ENCODE measurements at places on chromosomes 7 and 10.

DNA sequence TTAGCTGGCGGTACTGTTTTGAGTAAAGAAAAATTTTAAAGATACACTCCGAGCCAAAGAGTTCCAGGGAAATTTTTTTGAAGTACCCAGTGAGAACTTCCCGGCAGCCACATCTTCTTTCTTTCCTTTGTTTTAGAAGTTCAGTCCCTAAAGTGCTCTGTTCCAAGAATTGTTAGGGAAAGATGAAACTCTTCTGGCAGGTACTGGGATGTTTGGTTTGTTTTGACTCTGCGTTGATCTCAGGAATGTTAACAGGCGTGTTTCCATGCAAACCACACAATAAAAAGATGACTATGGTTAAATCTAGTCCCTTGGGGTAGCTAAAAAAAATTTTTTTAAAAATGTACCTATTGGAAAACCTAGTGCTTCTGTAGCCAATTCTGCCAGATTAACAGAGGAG, 224.7 kb upstream of the PHYHIPL start:
- DNase-seq, result no peak

DNA sequence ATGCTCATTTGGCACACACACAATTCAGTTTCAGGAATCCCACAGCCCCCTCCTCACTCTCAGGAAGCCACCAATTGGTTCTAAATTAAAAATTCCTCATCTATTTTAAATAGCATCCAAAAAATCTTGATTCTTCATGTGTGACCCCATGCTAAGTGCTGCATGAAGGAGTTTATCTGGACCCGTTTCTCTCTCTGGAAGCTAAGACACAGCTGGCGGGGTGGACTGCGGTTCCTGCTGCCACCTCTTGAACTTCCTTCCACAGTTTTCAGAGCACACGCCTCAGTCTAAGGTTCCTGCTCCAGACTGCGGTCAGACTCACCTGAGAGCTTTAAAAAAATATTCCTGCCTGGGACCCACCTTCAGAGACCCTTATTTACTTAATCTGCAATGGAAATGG, 34.5 kb downstream of the LYZL1 start:
- DNase-seq, result no peak

DNA sequence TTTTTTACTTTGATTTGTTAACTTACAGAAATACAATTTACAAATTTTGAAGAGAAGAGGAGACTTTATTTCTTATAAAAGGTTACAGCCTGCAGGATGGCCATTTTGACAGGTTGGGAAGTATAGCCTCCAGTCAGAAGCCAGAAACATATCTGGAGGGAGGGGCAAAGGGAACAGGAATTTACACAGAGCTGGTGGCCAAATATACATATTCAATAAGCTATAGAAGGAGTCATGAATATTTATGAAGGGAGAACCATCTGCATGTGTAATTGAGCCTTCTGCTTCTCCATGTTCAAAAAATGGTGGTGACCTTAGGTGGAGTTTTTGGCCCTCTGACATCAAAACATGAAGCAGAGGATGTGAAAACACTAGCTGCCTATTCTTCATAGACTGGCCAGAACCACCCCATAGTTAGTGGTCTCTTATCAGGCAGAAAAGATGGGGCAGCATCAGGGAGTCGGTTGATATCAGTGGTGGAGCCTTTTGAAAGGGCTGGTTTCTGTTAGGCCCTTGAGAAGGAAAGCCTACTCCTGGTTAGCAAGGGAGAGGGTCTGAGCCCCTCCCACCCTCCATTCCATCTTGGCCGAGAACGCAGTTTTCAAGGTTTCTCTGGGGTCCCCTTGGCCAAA, 57.2 kb downstream of the ENTPD1 start:
- no peak for DNase-seq

DNA sequence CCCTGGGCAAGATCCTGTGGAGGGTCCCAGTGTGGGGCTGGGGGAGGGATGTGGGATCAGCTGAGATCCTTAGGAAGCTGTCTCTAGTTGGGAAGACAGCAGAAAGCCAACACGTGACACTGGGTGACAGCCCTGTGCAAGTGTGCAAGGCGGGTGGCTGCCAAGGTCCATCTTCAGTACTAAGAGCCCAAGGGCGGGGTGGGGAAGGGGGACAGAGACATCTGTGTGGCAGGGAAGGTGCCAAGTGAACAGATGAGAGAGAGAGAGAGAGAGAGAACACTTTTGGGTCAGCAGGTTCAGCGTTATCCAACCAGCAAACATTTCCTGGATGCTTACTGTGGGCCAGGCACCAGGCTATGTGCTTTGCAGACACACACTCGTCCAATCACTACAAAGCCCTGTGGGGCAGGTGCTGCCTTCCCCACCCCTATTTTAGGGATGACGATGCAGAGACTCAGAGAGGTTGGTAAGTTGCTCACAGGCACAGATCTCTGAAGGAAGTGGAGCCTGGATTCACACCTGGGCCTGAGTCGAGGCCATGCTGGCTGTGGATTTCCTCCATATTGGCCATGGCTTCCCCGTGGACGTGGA, 135.7 kb downstream of the GRK5 start:
- DNase-seq, result no peak

GRCh38 chr7:90677486-90678404, 81.6 kb downstream of the CDK14 start:
- DNase-seq, result no peak

GRCh38 chr10:88913127-88913526, 33.1 kb downstream of the STAMBPL1 start:
- DNase-seq, result no peak

GRCh38 chr7:158601090-158601489, 13.5 kb upstream of the PTPRN2 start:
- DNase-seq, result no peak
